ENCODE measurements at places on chromosomes 1 and 21.

DNA sequence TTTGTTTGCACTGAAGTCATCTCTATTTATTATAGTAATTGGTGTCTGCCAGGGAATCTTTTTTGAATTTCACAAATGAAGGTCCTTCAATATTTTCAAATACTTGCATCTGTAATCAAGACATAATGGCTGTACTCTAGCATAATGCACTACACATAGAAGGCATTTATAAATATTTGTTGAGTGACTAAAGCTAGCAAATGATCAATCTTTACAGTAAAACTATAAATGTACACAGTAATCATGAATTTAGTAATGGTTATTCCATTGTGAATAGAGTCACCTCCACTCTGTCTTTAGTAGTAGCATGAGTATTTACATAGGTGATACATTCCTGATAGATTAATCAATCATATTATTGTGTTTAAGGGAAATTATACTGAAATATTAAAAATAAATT is 119.6 kb downstream of the USH2A start:
- DNase-seq = no peak

DNA sequence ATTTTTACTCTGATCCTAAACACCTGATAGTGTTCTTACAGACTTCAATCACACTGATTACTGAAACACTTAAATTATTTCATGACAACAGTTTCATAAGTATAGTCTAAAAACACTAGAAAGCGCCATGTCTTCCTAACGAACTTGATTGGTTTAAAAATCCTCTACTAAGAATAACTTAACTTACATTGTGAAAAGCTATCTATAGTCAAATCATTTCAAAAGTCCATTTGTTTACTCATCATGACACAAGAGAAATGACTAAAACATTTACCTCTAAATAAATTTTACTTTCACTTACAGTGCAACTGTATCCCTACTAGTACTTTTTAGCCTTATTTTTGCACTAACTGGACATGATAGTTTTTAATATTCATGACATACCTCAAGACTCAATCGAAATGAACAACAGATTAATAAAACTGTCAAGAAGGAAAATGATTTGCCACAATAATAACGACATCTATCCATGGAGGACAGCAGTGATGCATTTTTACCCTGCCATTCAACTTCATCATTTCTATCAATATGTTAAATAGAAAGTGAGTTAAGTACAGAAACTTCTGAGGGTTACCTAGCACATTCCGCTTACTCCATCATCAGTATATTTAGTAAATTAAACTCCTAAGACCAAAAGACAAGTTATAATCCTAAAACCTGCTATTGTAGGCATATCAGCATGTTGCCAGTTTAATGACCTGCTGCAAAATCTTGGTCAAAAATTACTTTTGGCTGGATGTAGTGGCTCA is 38.4 kb downstream of the AHCTF1 start:
- peak; percentile 64 for DNase-seq

DNA sequence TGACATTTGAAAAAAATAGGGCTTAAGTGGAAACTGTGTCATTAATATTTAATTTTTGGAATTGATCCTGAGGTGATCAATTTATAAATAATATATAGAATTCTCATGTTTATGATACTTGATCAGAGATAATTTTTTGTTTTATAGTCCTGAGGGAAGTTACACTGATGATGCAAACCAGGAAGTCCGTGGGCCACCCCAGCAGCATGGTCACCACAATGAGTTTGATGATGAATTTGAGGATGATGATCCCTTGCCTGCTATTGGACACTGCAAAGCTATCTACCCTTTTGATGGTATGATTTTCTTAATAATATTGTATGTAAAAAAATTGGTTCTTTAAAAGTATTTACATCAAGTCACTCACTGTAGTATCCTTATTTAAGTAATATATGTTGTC is 101.2 kb downstream of the FNBP1L start:
- DNase-seq = no peak

- DNase-seq = no peak
Measured at GRCh38 chr1:48005253-48006117, 8.3 kb upstream of the TRABD2B start.

Measured in activated CD4-positive, alpha-beta T cell treated with anti-CD3 and anti-CD28 coated beads, Interleukin-2, amount 50 U/mL, for 16 hours (primary cell).